ENCODE measurements at places on chromosomes 7 and 10.

DNA sequence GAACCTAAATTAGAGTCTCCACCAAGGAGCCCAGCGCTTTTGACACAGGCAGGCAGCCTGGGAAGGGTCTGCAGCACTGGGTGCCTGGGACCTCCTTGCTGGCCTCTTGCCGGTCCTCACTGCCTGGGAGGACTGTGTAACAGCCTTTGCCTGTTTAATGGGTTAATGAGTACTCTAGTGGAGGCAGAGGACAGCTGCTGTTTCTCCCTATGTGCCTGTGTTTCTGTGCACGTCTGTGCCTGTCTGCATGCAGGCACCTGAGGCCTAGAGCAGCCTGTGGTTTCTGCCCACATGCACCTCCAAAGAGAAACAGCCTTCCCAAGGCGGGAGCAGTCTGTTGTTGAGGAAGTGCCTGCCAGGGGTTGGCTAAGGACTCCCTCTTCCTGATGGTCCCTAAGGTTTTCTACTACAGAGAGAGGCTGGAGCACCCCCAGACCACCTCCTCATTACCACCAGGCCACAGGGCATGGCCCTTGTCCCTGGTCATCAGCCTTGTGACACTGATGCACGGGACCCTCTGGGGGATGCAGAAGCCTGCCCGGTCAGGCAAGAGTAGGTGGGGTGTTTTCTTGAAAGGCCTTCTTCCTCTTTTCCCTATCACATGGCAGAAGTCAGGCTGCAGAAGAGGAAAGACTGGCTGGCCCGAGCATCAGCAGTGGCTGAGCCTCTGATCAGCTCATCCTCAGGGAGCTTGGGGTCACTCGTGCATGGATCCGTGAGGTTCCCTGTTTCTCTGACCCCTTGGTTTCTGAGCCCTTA is 14.2 kb downstream of the SLC29A3 start:
- DNase-seq, result peak; percentile 91

DNA sequence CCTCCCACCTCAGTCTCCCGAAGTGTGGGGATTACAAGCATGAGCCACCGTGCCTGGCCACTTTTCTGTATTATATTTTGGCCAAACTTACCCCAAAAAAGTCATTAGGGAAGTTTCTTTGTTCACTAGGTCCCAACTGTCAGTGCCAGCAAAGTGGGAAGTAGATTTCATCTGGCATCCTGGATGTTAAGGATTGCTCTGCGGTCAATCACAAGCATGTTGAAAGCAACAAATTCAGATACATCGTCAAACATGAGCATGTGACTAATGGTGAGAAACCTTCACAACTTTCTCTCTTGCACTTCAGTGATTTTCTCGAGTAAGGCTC is 14.3 kb upstream of the LRRC17 start:
- DNase-seq, result no peak

DNA sequence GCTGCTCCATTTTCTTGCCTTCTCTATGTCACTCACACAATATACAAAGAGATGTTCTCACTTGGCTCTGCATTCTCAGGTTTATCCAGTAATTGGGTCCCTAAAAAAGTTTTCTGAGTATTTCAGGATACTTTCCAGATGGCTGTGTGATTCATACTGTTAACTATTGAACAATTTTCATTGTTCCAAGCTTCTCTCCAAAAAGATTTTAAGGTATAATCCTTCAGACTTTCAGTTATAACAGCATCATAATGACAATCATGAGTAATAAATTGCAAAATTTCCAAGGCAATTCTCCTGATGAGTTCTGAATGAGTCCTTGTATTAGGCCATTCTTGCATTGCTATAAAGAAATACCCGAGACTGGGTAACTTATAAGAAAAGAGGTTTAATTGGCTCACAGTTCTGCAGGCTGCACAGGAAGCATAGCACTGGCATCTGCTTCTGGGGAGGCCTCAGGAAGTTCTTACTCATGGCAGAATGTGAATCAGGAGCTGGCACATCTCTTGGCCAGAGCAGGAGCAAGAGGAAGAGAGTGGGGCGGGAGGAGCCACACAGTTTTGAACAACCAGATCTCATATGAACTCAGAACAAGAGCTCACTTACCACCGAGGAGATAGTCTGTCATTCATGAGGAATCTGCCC is 148.1 kb downstream of the SLC16A9 start:
- DNase-seq, result peak; percentile 28

DNA sequence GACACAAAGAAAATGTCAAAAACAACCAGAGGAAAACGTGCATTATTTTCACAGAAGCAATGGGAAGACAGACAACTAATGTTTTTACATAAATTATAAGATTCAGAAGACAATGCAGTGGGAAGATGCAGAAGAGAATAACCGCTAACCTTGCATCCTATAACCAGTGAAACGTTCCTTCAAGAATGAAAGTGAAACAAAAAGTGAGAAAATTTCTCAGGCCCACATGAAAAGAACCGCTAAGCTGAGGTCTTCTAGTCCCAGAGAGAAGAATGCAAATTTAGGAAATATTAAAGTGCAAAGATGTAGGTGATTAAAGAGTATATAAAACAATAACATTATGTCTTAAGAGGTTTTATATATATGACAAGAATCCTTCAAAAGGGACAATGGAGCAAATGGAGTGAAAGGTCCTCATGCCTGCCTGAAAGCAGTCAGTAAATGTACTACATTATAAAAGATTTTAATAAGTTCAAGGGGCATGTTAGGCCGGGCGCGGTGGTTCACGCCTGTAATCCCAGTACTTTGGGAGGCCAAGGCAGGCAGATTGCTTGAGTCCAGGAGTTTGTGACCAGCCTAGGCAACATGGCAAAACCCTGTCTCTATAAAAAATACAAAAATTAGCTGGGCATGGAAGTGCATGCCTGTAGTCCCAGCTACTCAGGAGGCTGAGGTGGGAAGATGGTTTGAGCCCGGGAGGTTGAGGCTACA is 43.1 kb upstream of the DDC start:
- DNase-seq, result no peak

GRCh38 chr7:18975689-18976280 is 141.7 kb downstream of the TWIST1 start:
- no peak for DNase-seq

- DNase-seq, result no peak
Measured at GRCh38 chr7:34486371-34486770, 171.6 kb upstream of the NPSR1 start.

DNA sequence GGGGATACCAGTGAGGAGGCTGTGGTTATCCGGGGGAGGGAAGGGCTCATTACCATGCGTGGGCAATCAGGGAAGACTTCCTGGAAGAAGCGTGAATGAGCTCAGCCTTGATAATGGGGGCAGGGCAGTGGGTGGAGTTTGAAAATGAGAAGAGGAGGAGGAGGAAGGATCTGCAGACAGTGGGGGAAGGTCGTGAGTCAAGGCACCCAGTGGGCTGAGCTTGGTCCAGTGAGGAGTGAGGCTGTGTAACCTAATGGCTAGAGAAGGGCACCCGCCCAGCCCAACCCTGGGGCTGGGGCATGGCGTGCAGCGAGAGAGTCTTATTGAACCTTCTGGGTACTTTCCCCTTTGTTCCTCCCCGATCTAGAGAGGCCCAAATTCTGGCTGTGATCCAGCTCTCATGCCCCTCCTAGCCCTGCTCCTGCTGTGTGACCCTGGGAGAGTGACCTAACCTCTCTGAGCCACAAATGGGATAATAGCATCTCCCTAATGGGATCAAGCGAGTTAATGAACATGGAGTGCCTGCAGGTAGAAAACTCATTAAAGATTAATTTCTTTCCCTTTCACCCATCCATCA is 31.5 kb downstream of the CLIP2 start:
- no peak for DNase-seq

- no peak for DNase-seq
Measured at GRCh38 chr10:44008270-44008916, 359.7 kb upstream of the ZNF32 start.

- no peak for DNase-seq
Measured at GRCh38 chr10:103449208-103450144, 2.7 kb downstream of the CALHM2 start.

- DNase-seq, result no peak
Measured at GRCh38 chr7:105837765-105838626, 38.4 kb downstream of the ATXN7L1 start.

- DNase-seq, result no peak
Measured at GRCh38 chr7:155220903-155221302, 76.8 kb upstream of the INSIG1 start.

- DNase-seq, result peak; percentile 95
Measured at GRCh38 chr10:59906417-59907202, at the start of gene CCDC6. CCDC6 (minus strand) TSS chr10:59906556; CDS start chr10:59906424, 132 bp downstream.

GRCh38 chr10:75624638-75625037 is 193.2 kb downstream of the LRMDA start:
- DNase-seq, result no peak

DNA sequence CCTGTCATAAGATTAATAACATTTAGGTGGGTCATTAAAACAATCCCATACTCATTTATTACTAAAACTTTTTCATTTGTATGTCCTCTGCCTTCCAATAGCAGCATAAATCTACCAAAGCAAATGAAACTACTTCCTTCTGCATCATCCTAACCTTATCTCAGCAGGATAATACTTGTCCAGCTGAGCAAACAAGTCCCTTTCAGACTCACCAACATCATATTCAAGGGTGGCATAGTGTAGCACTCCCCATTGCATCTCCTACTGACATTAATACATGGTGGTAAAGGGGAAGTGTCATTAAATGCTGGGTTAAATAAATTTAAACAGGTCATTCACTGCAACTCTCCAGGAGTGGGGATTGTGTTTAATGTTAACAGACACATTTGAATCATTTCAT is 3.4 kb upstream of the MINDY3 start:
- no peak for DNase-seq

DNA sequence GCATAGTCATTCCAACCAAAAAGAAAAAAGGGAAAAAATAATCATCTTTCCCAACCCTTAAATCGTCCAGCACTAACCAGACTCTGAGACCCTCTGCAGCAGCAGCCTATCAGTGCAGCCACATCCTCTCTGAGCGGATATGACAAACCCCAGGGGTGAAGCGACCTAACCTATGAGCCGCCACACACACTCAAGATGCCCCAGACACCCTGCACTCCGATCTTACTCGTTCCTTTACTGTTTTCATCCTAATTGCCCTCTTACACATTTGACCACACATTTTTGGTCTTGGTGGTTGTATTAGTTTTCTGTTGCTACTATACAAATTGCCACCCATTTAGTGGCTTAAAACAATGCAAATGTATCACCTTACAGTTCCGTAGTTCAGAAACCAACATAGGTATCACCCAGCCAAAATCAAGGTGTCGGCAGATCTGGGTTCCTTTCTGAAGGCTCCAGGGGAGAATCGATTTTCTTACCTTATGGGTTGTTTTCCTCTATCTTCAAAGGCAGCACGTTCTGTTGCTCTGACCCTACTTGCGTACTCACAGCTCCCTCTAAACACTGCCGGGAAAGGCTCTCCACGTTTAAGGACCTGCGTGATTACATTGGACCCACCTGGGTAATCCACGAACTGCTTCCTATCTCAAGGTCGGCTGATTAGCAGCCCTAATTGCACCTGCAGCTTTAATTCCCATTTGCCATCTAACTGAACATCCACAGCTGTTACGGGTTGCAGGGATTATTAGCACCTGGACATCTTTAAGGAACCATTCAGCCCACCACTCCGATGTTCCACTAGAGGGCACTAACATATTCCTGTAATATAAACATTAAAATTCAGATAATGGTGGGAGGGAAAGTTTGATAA is 37.3 kb upstream of the PRSS1 start:
- peak; percentile 38 for DNase-seq

DNA sequence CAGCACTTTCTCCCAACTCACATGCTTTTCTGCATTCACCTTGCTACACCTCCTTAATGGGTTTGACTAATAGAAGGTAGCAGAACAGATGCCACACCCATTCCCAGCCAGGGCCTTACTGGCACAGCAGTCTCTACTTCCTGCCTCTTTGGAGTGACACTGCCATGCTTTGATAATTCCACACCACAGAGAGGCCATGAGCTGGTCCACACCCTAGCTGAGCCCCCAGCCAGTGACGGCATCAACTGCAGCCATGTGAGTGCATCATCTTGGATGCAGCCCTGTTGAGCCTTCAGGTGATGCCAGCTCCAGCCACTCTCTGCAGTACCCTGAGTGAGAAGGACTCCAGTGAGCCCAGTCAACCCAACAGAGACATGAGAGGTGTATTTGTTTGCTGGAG is 27.5 kb upstream of the EZH2 start:
- DNase-seq, result peak; percentile 67

- peak; percentile 29 for DNase-seq
Measured at GRCh38 chr7:99112097-99112496, 31.8 kb downstream of the SMURF1 start.

DNA sequence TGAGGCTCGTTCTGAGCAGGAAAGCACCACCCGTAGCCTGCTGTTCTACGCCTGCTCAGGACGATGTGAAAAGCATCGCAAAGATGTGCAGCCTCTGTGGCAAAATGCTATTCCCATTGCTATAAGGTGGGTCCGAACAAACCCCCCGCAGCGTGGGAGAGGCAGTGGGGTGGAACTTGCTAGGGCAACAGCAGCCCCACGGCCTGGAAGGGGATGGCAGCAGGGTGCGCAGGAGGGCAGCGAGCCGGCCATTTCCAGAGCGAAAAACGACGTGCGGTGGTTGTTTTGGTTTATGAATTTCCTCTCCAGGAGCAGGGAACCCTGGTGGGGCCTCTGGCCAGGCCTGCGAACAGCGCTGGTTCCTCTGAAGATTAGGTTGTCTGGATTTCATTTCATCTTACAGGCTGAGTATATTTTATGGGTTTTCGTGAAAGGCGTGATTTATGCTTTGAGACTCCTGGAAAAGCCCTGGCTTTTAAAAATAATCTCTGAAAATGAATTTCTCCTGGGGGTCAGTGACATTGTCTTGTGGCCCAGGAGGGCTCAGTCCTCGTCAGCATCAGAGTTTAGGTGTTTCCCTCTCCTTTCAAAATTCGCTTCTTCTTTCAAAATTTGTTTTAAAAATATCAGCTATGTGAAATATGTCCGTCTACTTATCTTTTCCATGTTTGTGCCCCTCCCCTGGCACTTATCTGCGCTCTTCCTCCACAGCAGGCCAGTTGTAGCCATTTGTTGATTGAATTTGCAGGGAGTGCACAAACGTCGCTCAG is 42.3 kb upstream of the UBE3C start:
- DNase-seq, result no peak

DNA sequence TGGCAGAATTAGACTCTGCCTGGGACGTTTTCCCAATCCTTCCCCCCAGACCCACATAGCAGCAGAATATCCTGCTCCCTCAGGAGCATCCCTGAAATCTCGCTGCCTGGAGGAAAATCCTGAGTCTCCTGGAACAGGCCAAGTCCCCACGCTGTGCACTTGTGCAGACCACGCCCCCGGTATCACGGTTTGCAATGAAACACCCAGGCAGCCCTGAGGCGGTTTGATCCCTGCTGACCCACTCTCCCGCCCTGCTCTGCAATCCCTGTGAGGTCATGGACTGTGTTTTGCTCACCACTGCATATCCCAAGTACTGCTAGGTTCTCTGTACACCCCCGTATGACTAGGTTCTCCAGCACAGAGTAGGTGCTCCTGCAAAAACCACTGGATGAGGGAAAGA is 411.8 kb upstream of the MGMT start:
- DNase-seq, result no peak

GRCh38 chr7:84137812-84138211 is 56.8 kb downstream of the SEMA3A start:
- no peak for DNase-seq

GRCh38 chr7:46356371-46356770 is 435.3 kb upstream of the IGFBP3 start:
- peak; percentile 17 for DNase-seq

GRCh38 chr7:24283554-24283896 is 465 bp upstream of the NPY start:
- no peak for DNase-seq

- no peak for DNase-seq
Measured at GRCh38 chr10:70779088-70779487, 6.1 kb downstream of the TBATA start.
